ENCODE measurements at places on chromosomes 5 and 9. TPM values are rescaled to one million over a fixed set of nuclear protein-coding genes. Genes with fewer than 3 reads are reported as not detected.

TAF11L10 gene
- total RNA-seq = not detected

ATP10B gene
- not detected for total RNA-seq

NMUR2 gene
- 0.10 TPM for total RNA-seq

FIBCD1 gene
- total RNA-seq = 12.1 TPM

FOXD4 gene
- total RNA-seq = 0.23 TPM

NIPAL4 gene
- 10.9 TPM for total RNA-seq

PCDHA1 gene
- total RNA-seq = 0.29 TPM

SHISAL2B gene
- total RNA-seq = not detected

PCSK1 gene
- 0.16 TPM for total RNA-seq

PCDHGA9 gene
- 0.07 TPM for total RNA-seq

IL13 gene
- total RNA-seq = not detected

MUSK gene
- total RNA-seq = not detected

PCDHB11 gene
- 0.08 TPM for total RNA-seq

TRIM32 gene
- total RNA-seq = 21.8 TPM

NOP16 gene
- 122 TPM for total RNA-seq

EQTN gene
- not detected for total RNA-seq

ARID3C gene
- total RNA-seq = 0.21 TPM

IL33 gene
- 0.27 TPM for total RNA-seq
